ENCODE measurements at places on chromosomes 16 and 17. TPM values are rescaled to one million over a fixed set of nuclear protein-coding genes. Genes with fewer than 3 reads are reported as not detected.
A peak's percentile ranks its signal among the peaks of the same experiment; 100 is the strongest.

MT1B gene
- not detected for polyA plus RNA-seq

CDH8 gene
- polyA plus RNA-seq: 2.5 TPM

RASL10B gene
- polyA plus RNA-seq: 12.6 TPM

- no peak for DNase-seq
Measured at GRCh38 chr16:22789281-22789945, 24.5 kb upstream of the HS3ST2 start.

- no peak for DNase-seq
Measured at GRCh38 chr16:23395732-23396131, 57.3 kb downstream of the COG7 start.

- DNase-seq: peak; percentile 71
Measured at GRCh38 chr17:53150101-53150698, 672.5 kb upstream of the KIF2B start.
